CD4-positive, alpha-beta T cell (primary cell): ENCODE measurements at places on chromosomes 6 and 20.

- DNase-seq = no peak
Measured at GRCh38 chr20:16744178-16744807, 3.9 kb upstream of the OTOR start.

DNA sequence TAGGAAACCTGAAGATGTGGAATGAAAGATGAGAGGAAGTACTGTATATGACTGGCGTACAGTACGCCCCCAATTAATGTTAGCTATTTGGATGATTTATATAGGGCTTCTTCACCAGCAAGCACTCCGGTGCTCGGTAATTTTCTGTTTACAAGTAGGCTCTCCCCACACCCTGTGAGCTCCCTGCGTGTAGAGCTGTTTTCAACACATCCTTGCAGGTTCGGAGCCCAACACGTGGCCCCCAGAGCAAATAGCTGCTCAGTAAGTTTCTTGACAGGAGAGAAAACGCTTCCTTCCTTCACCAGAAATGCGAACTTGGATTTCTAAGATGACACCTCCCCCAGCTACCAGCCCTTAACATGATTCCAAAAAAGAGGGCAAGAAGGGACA is 1.2 kb upstream of the RAB22A start:
- DNase-seq = no peak

GRCh38 chr6:43687079-43687436 is 533 bp downstream of the MRPS18A start:
- no peak for DNase-seq

DNA sequence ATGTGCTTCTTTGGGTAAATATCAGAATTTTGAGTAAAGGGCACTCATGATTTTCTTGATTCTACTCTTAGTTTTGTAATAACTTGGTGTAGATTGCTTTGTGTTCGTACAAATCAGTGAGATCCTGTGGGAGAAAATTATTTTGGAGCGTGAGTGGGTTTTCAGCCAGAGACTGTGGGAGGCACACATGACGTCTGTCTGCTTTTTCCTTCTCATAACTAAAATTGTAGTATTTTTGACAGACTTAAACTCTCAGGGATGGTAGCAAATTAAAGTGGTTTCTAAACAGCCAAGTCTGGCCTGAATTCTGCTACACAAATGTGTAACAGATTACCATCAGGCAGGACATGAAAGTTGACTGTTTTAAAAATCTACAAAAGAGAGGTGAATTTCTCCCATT is 222.6 kb downstream of the OTOR start:
- no peak for DNase-seq
